ENCODE measurements at places on chromosomes 4 and X.

- no peak for DNase-seq
Observed at GRCh38 chrX:65578346-65578745, 43.8 kb upstream of the LAS1L start.

- no peak for DNase-seq
Observed at GRCh38 chrX:72142794-72143608, 11.3 kb upstream of the RTL5 start.

DNA sequence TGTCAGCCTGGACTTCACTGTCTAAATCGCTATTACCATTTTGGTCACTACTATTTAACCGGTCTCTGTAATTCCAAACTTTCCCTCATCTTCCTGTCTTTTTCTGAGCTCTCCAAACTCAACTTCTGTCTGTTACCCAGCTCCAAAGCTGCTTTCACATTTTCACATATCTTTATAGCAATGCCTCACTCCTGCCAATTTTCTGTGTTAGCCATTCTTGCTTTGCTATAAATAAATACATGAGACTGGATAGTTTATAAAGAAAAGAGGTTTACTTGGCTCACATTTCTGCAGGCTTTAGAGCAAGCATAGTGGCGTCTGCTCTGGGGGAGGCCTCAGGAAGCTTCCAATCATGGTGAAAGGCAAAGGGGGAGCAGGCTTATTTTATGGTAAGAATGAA lies 368.3 kb upstream of the GNPDA2 start:
- no peak for DNase-seq

DNA sequence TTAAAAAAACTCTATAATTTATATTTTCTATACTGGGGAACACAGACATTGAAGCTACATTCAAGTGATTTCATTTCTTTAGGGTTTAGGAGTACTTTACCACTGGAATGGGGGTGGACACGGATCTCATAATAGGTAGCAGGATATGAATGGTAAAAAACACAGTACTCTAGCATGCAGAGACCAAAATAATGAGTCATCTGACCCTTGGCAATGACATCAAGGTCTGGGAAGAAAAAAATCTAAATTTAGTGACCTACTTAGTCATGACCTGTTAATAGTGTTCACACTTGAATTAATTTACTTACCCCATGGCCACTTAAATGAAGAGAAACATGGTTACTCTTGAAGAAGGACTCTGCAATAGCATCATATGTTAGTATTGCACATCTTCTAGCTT lies 187.9 kb downstream of the EPHA5 start:
- no peak for DNase-seq

GRCh38 chr4:110681381-110681780 lies 58.5 kb upstream of the PITX2 start:
- DNase-seq = no peak

GRCh38 chrX:32532262-32532661 lies 679.1 kb downstream of the DMD start:
- DNase-seq = no peak

GRCh38 chrX:109934434-109934833 lies 68.5 kb upstream of the TMEM164 start:
- no peak for DNase-seq

DNA sequence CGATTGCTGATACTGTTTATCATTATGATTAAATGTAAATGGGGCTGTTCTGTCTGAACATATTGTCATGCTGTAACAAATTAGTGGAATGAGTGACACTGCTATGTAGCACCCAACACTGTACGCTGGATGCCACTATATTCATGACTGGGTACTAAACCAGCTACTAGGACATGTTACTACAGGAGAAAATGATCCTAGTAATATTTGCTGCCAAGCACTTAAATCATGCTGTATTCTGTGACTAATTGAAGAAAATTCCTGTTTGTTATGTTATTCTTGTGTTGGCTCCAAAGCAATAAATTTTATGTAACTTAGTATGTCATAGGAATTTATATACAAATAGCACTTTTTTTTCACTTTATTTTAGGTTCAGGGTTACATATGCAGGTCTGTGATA lies 804.2 kb downstream of the CENPC start:
- DNase-seq = no peak

DNA sequence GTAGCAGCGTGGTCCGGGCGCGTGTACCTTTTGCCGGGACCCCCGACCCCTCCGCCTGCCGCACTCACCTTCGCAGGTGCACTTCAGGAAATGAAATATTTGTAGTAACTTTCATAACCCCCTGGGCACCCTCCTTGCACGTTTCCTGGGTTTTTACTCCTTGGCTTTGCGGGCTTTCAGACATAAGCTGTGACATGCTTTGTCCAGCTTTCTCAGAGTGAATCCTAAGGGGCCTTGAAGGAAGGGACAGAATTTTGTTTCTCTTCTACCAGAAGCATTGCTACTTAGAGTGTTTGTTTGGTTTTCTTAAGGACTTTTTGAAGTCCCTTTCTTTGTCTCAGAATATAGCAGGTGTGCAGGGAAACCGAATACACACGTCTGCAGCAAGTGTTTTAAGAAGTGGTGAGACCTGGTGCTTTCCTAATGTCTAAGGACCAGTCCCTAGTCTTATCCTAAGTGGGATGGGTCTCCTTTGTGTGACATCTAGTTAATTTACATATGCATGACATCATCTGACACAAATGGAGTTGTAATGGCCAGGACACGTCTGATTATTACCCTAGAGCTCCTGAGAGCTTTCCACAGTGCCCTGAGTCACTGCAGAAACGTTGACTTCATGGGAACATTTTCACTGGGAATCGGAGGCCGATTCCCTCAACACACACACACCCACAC lies 1.3 kb downstream of the FAM149A start:
- no peak for DNase-seq

GRCh38 chr4:80259012-80259411 lies 7.5 kb upstream of the FGF5 start:
- no peak for DNase-seq

- no peak for DNase-seq
Observed at GRCh38 chr4:52592287-52592686, 66.8 kb downstream of the USP46 start.

GRCh38 chr4:100841911-100842310 lies 324.1 kb upstream of the EMCN start:
- DNase-seq = no peak

GRCh38 chrX:94361241-94361640 lies 687.2 kb downstream of the FAM133A start:
- no peak for DNase-seq

DNA sequence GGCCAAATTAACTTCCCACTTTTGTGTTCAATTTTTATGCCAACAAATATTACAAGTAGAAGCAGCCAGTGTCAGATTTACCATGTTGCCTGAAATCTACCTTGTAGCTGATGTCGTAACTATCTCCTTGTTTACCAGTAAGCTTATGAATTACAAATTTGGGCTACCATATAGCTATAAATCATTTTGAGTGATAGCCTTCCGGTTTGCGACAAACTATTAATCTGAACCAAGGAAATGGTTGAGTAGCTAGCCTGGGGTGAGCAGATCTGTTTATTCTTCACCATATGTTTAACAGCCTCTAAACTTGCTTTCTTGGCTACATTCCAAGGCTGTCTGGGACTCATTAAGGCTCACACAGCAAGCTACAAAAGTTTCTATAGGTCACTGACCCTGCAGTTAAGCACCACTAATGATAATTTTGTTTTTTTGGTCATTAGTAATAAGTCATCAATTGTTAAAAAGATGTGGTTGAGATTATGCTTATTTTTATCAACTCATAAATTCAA lies 218.7 kb upstream of the SPOCK3 start:
- no peak for DNase-seq

GRCh38 chr4:71692963-71693362 lies 90.9 kb downstream of the GC start:
- DNase-seq = no peak

DNA sequence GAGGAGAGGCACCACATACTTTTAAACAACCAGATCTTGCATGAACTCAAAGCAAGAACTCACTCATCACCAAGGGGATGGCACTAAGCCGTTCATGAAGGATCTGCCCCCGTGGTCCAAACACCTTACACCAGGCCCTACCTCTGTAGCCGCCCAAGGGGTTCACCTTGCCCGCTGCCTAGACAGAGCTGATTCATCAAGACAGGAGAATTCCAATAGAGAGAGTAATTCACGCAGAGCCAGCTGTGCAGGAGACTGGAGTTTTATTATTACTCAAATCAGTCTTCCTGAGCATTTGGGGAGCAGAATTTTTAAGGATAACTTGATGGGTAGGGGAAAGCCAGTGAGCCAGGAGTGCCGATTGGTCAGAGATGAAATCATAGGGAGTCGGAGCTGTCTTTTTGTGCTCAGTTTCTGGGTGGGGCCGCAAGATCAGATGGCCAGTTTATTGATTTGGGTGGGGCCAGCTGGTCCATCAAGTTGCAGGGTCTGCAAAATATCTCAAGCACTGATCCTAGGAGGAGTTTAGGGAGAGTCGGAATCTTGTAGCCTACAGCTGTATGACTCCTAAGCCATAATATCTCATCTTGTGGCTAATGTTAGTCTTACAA lies 364.7 kb downstream of the PCDH7 start:
- DNase-seq = no peak

DNA sequence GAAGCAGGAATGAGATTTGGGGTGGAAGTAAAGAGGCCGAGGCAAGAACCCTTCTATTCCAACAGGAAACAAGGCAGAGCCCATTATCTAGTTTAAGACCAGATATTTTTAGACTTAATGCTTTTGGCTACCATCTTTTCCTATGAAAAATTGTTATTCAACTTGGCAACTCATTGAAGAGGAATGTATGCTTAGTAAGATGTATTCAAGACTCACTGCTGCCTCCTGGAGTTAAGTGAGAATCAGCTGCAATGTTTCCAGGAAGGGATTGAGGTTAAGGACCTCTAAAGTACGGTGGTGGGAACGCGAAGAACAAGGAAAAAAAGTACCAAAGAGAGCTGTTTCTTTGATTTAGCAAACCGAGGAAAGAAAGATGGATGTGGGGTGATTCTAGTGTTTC lies 89.1 kb downstream of the RAPGEF2 start:
- DNase-seq = no peak

DNA sequence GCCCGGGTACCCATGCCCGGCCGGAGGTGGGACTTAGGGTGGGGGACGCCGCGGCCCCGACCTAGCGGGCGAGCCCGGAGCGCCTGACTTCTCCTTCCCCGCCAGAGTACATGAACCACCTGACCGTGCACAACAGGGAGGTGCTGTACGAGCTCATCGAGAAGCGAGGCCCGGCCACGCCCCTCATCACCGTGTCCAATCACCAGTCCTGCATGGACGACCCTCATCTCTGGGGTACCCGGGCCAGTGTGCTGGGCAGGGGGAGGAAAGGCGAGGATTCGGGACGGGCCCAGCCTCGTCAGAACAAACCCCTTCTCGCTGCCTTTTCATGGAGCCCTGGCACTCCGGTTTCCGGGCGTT lies 622 bp downstream of the TAFAZZIN start:
- DNase-seq = peak; percentile 68

DNA sequence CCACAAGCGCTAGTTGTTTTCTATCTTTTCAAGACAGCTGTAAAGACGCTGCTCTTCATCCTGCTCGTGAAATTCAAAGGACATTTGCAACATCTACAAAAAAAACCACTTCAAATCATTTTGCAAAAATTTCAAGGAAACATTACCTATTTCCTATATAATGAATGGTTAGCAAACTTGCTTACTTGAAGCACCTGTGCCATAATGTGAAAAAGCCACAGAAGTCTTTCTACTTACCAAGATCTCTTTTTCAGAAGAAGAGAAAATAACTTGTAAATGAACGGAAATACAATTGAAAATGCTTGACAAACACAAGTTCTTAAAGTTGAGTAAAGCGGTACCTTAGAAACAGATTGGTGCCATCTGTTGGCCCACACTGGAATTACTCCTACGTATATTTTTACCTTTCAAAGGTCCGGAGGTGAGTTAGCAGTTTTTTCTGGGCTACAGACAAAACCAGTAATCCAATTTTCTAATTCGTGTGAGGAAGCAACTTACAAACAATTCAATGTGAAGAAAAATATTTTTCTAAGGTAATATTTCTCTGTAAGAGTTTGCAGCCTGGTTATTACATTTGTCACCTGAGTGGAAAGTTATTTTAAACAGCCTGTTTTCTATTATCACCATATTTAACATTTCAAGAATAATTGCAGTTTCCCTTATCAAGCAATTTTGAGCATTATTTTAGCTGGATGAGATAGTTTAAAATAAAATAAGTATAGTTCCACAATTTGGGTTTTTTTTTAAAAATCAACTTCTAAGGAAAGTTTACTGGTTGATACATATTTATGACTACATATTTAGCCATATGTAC lies at the start of gene TLR6:
Gene TLR6, minus strand, starts transcription at position 294 of the 814 bp plus-strand sequence. CDS start 27,344 bp downstream, outside the sequence.
- DNase-seq = no peak

- DNase-seq = no peak
Observed at GRCh38 chrX:120672389-120672788, 42.5 kb upstream of the C1GALT1C1 start.

DNA sequence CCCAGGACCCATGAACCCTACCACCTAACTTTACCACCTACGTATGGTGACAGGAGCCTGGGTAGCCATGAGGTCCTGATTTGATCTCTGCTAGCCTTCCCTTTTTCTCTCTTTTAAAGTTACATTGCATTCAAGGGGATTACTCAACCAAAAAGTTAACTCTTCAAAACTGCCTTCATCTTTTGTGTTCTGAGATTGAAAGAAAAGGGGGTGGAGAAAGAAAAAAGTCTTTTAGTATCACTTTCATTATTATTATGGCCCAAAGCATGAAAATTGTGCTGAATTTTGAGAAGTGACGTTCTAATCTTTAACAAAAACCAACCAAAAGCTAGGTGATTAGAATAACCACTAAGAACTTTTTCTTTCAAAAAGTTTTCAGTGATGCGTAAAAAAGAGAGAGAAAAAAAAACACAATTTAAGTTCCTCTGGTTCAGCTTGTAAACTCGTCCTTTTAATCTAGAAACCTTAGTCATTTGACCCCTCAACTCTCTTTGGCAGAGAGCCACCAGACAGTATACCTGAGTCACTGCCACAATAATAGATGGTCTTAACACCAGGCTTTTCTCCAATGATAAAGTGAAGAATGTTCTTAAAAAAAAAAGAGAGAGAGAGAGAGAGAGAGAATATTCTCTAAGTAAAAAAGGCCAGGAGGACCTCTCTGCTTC lies 347.4 kb upstream of the FGF13 start:
- no peak for DNase-seq

DNA sequence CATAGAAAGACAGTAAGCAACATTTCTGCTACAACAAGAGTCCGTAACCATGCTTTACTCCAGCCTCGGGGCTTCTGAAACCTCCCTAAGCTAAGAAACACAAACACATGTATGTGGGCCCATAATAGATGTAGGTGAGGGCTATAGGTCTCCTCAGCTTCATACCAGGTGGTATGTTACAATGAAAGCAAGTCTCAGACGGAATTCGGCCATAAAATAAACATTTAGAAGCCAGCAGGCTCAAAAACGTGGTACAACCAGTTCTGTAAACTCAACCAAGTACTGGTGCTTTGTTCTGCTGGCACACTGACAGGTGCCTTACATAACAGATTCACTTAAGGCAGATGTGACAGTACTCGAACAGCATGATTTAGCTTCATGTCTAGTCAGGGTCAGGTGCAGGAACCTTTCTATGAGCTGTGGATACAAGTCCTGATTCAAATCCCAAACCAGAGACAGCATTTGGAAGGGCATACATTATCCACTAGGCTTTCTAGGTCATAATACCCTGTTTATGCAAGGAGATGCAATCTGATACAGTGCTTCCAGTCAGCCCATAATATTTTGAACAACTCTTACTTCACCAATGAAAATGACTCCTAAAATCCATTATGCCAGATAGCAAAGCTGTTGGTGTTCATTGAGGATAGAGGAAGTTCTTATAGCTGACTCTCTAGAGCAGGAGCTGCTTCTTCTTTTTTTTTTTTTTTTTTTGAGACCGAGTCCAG lies 113.8 kb upstream of the ENPP6 start:
- no peak for DNase-seq

- DNase-seq = no peak
Observed at GRCh38 chrX:8390771-8391170, 73.9 kb upstream of the VCX3B start.
